ENCODE measurements at places on chromosomes 5 and 9.

DNA sequence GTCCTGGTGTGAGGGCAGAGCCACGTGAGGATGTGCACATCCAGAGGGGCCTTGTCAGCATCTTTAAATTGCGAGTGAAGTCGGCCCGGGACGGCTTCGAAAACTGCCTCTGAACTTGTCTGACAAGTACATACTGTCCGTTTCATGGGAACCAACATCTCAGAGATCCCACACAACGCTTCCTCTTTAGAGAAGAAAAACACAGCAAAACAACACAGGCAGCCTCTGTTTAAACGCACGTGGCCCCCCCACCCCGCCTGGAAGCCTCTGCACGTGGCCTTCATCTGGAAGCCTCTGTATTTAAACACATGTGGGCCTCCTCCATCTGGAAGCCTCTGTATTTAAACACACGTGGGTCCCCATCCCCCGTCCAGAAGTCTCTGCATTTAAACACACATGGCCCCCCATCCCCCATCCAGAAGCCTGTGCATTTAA lies 29.2 kb downstream of the CEP72 start:
- no peak for DNase-seq

- peak; percentile 89 for DNase-seq
These were observed 571.1 kb upstream of the ZNF608 start for GRCh38 chr5:125317536-125317995.

DNA sequence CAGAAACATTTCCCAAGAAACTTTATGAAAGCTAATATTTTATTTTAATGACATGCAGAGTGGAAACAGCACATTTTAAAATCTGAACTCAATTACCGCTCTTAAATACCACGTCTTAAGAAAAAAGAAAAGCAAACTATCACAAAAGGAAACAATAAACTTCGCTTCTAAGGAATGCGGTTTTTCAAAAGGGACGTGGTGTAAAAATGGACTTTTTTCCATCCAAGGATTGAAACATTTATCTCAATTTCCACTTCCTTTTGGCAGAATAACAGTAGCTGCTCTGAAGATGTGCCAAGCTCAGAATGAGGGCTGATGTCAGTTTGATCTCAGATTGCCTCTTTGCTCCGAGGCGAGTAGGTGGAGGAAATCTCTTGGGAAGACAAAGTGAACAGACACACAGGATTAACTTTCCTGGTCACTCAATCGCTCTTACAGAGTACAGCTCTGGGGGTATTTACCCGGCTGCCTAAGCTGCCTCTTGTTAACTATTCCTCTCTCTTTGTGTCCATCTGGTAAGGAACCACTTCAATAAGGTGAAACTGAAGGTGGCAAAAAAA lies 158.5 kb downstream of the TRPM6 start:
- DNase-seq, result no peak

DNA sequence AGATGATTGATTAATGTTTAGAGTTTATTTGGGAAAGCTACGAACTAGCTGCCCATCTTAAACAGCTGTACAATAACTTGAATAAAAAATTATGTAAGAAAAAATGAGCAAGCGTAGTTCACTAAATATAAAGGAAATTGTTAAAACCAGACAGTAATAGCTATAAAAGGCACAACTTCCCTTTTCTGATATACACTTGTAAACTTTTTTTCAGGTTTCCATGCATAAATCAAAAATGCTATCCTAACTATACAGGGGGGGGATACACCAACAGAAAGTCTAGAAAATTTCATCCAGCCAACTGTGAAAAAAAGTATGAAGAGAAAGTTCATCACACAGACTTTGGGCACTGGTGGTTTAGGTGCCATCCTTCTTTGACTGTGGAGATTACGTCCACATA lies 122.3 kb downstream of the NR3C1 start:
- DNase-seq, result no peak

GRCh38 chr9:116927726-116928125 lies 240.6 kb downstream of the TRIM32 start:
- no peak for DNase-seq

DNA sequence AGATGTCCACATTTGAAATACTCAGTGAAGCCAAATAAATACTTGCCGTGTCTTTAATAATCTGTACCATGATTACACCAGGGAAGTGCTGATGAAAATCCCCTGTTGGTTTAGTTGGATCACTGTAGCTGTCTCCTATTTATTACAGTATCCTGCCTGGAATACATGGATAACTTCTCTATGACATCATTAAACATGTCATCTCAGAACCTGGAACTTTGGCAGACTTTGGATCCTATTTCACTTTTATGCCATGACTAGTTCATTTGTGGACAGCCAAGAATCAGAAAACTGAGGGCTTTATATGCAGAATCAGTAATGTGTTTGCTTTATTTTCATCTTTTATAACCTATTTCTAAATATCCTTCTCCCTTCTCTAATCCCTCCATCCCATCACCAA lies at the start of gene TXNDC8:
Gene TXNDC8, minus strand, starts transcription at position 137 of the 400 bp plus-strand sequence.
- no peak for DNase-seq

- DNase-seq, result no peak
These were observed 135.4 kb downstream of the ATG10 start for GRCh38 chr5:82107267-82107666.

DNA sequence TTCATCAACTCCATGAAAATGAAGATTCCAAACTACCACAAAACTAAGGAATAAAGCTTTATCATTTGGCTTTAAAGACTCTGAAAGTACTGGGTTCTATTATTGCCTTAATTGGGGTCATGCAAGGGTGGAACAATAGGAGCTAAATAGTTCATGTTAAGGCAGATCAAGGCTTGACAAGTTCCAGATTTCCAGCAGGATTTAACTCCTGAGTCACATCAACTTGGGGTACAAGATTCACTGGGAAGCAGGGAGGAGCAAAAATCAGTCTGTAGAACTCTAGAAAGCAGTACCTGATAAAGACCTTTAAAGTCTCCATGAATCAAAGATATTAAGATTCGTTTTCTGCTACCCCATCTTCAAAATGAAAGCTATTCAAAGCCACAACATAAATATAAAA lies 41.9 kb upstream of the GLRX start:
- no peak for DNase-seq

GRCh38 chr5:72705178-72705577 lies 111.3 kb upstream of the TNPO1 start:
- no peak for DNase-seq

GRCh38 chr5:23257656-23258055 lies 249.8 kb upstream of the PRDM9 start:
- DNase-seq, result no peak

GRCh38 chr5:174610968-174611367 lies 113.4 kb upstream of the MSX2 start:
- DNase-seq, result no peak

GRCh38 chr9:115694014-115694413 lies 459.6 kb upstream of the PAPPA start:
- DNase-seq, result peak; percentile 5

GRCh38 chr9:21155501-21155900 lies 11.0 kb downstream of the IFNA21 start:
- DNase-seq, result no peak

DNA sequence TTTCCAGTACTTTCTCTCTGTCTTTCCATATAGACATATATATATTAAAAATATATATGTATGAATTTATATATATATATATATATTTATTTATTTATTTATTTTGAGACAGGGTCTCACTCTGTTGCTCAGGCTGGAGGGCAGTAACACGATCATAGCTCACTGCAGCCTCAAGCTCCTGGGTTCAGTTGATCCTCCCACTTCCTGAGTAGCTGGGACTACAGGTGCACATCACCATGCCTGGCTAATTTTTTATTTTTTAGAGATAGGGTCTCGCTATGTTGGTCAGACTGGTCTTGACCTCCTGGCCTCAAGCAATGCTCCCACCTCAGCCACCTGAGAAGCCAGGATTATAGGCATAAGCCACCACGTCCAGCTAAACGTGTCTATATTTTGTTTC lies 210.1 kb downstream of the CD180 start:
- no peak for DNase-seq
